ENCODE measurements at places on chromosomes 2 and 18.

DNA sequence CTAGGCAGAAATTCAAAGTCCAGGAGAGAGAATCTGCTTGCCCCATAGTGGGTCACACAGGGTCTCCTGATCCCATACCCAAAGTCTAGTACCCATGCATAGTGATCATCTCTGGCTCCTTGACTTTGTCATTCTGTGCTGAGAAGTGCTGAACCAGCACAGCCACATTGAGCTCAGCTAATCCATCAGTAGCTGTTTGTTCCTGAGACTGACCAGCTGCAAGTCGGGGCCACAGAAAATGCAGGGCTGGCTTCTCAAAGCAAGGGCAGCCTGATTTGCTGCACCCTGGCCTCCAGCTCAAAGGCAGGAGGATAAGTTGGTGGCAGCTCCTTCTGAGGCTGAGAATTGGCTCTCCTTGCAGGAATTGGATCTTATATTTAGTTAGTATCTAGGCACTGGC, 72.2 kb downstream of the LYPD1 start:
- no peak for DNase-seq

DNA sequence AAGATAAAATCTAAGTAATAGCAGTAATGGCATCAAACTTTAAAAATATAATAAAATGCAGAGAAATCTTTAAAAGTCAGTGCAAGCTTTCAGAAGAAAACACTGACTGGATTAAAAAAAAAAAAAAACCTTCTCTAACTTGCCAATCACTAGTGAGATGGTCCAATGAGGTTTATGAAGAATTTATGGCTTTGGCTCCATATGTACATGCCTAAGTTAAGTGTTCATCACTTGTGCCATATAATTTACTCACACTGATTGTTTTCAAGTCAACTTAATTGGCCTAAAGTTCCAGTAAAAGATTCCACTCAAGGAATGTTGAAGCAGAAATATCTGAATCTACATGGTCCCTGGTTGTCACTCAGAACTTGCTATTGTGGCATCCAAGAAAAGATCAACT, 40.7 kb upstream of the RAB27B start:
- no peak for DNase-seq

DNA sequence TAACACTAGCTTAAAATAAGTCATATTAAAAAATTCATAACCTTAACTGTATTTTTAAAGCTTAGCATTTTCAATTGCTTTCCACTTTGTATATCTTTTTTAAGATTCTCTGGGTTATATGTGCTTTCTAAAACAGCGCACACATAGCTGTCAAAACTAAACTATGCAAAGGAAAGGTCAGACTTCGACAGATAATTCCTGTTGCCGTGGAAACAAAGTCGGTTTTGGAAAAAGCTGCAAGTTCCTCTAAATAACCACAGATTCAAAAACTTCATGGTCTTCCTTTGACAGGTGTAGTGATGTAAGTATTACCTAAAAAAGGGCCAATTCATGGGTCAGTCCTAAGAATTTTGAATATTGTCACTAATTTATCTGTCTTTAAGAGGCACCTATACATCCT, 249.6 kb upstream of the TFPI start:
- DNase-seq: no peak

DNA sequence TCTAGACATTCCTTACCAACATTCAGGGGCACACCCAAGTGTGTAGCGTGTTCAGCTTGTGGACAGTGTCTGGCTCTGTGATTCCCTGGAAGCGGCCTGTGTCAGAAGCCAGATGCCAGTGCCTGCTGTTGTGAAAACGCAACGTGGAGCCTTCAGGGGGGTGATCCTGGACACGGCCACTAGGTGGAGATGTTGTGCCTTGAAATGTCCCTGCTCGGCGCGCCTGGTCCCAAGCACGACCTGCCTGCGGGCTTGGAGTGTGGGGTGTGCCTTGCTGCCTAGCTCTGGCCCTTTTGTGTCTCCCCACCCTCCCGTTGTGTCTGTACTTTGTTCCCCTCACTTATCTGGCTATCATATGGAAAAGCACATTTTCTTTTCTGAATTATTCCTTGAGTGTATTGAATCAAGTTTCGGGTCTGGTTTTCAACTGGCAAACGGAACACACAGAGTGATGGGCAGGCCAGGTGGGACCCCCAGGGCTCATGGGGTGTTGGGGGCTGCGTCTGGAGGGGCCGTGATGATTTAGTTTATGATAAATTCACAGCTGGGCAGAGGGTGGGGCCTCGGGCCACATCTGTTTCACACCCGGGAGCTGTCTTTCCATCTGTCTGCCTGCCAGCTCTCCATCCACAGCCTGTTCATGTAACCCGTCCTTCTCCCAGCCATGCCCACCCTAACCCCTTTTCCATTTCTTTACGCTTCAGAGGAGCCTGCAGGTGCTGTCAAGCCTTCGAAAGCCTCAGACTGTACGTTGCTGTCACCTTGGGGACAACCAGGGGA, 95.5 kb downstream of the DYSF start:
- peak; percentile 84 for DNase-seq

- DNase-seq: no peak
Observed at GRCh38 chr2:134692499-134692898, 26.3 kb downstream of the TMEM163 start.

DNA sequence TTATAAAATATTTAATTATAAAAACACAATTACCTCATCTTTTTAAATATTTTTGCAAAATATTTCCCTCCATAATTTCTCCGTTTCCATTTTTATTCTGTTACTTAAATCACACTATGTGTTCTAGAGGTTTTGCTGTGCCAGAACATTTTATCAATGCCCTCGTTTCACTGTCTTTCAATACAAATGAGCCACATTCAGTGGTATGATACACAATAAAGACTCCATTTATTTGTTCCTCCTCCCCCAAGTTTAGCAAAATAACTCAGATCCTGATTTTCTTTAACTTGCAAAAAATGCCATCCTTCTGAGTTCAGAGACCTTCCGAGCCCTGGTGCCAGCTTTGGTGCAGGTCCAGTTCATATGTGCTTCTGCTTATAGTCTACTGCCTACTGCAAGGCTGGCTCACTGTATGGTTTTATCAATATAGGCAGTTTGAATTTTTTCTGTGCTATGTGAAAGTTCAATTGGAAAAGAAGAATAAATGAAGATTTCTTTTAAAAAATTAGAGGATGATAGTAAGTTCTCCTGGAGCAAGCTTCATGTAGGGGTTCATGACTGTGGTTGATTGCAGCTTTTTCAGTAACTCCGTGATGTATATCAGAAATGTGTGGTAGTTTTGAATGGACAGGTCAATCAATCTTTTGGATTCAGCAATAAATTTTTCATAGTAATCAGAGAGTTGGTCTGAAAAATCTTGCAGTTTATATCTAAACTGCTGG, 42.5 kb downstream of the APOB start:
- DNase-seq: no peak

- DNase-seq: peak; percentile 25
Observed at GRCh38 chr2:69514819-69515218, 77.6 kb upstream of the NFU1 start.

- no peak for DNase-seq
Observed at GRCh38 chr18:52850031-52850560, 510.1 kb downstream of the DCC start.

GRCh38 chr2:121659933-121660332, 10.7 kb upstream of the CLASP1 start:
- DNase-seq: no peak

DNA sequence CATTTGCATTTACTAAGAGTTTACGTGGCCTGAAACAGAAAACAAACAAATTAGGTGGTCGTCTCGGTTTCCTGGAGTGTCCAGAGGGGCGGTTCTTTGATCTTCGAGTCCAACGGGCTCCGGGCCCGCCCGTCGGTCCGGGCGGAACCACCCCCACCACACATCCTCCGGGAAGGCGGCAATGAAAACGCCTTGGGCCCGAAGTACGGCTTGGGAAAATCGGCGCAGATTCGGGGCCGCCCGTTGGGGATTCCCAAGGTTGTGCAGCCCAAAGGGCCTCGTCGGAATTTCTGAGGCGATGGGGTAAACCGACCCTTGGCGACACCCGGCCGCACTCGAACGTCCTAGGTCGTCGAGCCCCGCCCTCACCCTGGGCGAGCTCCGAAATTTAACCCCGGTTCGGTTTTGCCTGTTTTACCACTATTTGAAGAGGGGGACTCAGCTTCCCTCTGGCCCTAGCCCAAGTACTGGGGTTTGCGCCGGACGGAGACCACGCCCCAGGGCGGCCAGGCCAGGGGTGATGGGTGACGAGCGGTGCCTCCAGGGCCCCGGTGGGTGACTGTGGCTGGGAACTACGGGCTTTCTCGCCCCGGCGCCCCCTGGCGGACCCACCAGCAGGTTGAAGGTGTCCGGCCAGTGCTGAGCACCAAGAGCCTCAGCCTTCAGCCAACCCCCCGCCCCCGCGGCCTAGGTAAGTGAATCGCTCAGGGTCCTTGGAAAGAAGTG, 1.9 kb upstream of the CFAP53 start:
- DNase-seq: peak; percentile 82

- no peak for DNase-seq
Observed at GRCh38 chr2:47227532-47228279, 72.6 kb upstream of the STPG4 start.

- DNase-seq: no peak
Observed at GRCh38 chr18:79518683-79519128, 123.0 kb downstream of the NFATC1 start.

DNA sequence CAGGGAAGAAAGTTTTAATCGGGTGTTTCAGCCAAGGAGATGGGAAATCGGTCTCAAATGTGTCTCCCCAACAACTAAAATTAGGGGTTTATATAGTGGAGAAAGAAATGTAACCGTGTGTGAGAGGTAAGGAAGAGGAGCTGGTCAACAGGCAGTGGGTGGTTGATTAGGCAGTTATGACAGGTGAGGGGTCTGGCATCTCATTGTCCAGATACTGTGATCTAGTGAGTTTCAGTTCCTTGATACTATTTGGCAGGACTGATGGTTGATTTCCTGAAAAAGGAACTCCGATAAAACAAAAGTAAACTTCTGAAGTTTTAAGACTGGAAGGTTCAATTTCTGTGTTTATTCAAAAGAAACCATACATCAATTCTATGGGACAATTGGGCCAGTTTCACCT, 197.9 kb downstream of the LPIN1 start:
- no peak for DNase-seq

- DNase-seq: no peak
Observed at GRCh38 chr2:202165945-202166344, 72.5 kb downstream of the SUMO1 start.

- DNase-seq: peak; percentile 10
Observed at GRCh38 chr18:48605408-48605845, 66.6 kb downstream of the CTIF start.

DNA sequence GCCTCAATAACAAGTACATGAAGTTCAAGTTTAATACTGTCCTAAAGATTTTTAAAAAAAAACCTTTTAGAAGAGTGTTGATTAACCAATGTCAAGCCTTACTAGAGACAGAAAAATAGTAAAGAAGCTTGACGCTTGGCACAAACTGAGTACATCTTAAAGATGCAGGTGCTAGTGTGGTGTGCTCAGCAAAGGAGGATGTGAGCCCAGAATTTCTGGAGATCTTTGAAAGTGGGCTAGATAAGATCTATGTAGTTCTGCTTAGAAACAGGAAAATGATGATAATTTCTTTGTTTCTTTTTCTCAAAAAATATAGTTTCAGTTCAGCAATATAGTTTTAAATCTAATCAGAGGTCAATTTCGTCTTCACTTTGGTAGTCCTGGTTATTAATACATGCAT, 118.3 kb upstream of the KLHL14 start:
- DNase-seq: no peak

GRCh38 chr2:237058423-237058822, 27.3 kb upstream of the COPS8 start:
- no peak for DNase-seq

GRCh38 chr2:99651930-99652670, 162.3 kb upstream of the REV1 start:
- DNase-seq: no peak

GRCh38 chr2:126970583-126970982, 71.9 kb downstream of the TEX51 start:
- no peak for DNase-seq

DNA sequence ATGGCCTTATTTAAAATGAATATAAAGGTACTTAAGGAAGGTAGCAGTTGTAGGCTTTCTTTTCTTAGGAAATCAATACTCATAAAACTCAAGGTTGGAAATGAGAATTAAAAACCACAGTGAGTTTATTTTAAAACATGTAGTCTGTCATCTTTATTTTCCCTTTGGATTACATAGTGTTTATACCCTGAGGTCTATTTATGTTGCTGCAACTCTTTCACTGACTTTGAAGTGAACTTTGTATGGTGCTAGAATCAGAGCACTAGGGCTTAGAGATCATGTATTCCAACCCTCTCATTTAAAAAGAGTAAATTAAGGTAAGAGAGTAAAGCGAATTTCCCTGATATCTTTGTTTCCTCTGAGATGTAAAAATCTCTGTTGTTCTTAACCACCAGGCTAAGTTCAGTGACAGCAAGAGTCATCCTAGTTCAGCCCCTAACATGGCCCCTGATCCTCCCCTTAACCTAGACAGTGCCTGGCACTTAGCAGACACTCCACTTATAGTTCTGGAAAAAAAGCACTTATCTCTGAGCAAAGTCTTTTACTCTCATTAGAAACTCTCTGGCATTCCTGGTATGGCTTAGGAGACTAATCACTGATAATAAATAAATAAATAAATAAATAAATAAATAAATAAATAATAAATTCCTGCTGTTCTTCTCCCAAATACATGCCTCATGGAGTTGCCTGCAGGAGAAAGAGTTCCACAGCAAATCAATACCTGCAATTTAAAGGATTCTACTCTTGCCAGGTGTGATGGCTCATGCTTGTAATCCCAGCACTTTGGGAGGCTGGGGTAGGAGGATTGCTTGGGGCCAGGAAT, 33.0 kb upstream of the PPP1R1C start:
- DNase-seq: no peak

- no peak for DNase-seq
Observed at GRCh38 chr2:72111061-72111460, 36.6 kb downstream of the CYP26B1 start.

DNA sequence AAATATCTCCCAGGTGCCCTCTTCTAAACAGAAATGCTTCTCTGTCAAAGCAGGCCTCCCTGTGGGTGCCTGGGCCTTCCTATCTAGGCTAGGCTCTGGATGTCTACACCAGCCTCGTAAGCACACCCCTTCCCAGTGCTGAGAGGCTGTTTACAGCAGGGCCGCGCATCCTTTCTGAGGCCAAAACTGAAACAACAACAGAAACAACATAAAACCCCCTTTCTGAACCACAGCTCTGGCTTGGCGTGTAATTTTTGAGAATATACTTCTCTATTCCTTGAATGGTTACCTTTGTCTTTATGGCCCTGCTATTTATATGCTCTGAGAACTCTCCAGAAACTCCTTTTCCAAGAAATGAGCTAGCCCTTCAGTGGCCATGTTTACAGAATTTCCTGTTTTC, 118.4 kb downstream of the BCL2L11 start:
- DNase-seq: no peak

DNA sequence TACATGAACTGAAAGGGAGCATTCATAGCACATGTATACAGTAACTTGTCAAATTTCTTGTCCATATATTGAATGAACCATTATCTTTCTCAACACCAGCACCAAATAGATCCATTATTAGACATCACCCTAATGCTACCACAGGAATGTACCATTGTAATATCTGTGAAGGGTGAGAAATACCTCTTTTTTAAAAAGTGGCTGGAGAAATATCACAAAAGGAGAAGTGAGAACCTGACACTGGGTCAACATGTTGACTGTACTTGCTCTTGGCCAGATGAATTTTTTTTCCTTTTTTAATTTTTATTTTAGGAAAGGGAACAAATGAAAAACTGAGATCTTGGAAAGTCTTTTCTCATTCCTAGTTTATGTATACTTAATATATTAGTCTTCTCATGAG, 63.5 kb downstream of the CAVIN2 start:
- DNase-seq: no peak
